Kidney (tissue), 22 donors: ENCODE measurements at places on chromosomes 1 and 21.

- no peak for DNase-seq
Observed at GRCh38 chr1:198749279-198749678, 110.4 kb downstream of the PTPRC start.

DNA sequence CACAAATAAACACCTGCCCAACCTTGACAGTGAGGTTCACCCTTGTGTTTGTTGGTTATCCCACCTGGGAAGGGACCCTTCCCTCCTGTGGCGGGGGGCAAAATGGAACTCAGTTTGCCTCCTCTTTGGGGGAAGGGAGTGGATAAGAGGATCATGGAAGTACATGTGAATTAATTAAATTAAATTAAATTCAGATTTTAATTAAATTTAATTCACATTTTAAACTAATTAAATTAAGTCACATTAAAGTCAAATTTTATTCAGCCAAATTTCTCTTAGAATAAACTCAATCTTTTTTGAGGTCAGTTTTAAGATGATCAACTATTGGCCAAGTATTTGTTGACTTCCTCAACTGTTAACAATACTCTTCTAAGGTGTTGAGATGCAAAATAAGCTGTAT is 252.4 kb upstream of the AJAP1 start:
- DNase-seq: no peak

DNA sequence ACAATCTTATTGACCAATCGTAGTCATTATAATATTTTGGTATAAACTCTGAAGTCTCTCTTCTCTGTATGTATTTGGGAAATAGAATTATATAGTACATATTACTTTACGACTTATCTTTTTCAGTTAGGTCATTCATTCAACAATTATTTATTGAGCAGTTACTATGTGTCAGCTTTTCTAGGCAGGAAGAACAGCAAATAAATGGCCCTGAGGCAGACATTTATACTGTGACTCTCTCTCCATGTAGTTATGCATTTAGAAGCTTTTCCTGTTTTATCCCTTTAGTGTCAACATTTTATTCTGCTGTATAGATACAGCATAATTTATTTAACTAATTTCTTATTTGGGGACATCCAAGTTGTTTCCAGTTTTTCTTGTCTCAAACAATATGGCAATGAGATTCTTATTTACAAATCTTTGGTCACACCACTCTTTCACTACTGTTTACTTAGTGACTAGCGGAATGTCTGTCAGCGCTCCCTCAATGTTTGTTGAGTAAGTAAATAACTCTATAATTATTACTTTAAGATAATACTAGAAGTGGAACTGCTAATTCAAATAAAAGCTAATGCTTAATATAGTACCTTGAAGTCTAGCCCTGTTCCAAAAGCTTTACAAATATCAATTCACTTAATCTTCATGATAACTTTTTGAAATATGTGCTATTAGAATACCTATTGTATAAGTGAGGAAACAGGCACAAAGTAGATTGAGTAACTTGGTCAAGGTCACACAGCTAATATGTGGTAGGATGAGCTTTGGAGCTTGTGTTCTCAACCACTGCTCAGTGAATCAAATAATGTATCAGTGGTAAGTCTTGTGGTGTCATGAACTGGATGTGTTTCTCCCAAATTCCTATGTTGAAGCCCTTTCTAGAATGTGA is 465.6 kb downstream of the SIPA1L2 start:
- DNase-seq: no peak

GRCh38 chr1:4045397-4046010 is 145.4 kb upstream of the C1orf174 start:
- no peak for DNase-seq

- peak; percentile 56 for DNase-seq
Observed at GRCh38 chr1:27007909-27008582, 4.6 kb downstream of the TENT5B start.

- no peak for DNase-seq
Observed at GRCh38 chr1:3381901-3382300, 72.6 kb upstream of the ARHGEF16 start.

DNA sequence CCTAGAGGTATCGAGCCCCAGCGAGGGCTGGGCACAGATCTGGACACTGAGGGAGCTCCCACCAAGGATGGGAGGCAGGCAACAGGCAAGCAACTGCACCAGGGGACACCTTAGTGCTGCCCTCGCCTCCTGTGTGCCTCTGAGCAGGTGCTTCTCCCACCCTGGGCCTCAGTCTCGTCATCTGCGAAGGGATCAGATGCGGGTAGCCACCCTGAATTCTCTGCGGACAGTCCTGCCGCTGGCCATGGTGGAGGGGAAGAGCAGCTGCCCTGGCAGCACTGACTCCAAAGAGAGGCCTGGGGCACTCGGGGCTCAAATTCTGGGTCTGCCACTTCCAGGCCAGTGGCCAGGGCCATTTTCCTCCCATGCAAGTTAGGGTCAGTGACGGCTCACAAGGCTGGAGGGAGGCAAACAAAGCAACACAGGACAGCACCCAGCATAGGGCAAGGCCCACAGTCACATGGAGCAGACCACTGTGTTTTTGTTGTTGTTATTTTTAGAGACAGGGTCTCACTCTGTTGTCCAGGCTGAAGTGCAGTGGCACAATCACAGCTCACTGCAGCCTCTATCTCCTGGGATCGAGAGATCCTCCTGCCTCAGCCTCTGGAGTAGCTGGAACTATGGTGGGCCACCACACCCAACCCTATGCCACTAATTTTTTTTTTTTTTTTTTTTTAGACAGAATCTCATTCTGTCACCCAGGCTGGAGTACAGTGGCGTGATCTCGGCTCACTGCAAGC is 7.1 kb upstream of the SDC3 start:
- DNase-seq: peak; percentile 22

- no peak for DNase-seq
Observed at GRCh38 chr1:82788660-82789059, 987.9 kb downstream of the ADGRL2 start.

GRCh38 chr1:21704145-21704544 is 35.0 kb upstream of the RAP1GAP start:
- no peak for DNase-seq

GRCh38 chr1:47418681-47419325 is 2.7 kb downstream of the FOXE3 start:
- DNase-seq: no peak

- DNase-seq: no peak
Observed at GRCh38 chr21:38455403-38455802, 42.9 kb downstream of the ERG start.

DNA sequence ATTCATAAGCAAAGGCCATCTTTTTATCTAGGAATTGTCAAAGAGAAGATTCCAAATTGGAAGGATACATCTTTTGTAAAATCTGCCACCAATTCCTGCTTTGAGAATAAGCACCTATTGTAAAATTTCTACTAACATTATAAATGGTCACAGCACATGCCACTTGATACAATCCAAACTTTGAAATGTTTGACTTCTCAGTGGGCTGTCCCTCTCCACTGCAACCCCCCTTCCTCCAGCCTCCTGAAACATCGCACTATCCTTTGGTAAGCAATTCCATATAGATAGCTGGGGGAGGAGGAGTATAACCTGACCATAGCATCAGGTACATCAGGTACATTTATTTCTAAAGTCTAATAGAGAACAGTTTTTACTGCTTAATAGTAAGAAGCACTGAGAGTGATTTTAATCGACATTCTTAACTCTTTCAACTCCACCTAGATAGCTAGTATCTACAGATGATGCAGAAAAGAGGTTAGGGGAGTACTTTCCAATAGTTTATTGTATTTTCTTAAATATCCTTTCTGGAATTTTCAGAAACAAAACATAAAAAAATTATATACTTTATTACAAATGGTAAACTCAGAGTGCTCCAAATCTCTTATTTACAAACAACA is 2.9 kb downstream of the JUN start:
- peak; percentile 63 for DNase-seq

DNA sequence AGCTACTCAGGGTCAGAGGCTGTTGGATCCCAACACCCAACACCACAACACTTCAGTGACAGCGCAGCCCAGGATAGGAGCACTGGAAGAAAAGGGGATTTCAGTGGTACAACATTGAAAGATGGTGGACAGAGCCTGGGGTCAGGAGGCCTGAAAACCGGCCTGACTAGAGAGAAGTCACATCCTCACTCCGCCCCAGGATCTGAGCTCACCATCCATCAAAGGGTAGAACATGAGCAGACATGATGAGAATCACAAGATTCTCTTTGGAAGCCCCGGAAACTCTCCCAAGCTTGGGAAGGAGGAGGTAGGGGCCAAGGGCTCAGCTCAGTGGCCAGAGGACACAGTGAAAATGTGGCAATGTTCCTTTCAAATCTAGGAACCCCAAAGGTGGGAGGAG is 271.3 kb downstream of the NPHP4 start:
- no peak for DNase-seq

GRCh38 chr1:195462646-195463045 is 1145.6 kb downstream of the KCNT2 start:
- no peak for DNase-seq

DNA sequence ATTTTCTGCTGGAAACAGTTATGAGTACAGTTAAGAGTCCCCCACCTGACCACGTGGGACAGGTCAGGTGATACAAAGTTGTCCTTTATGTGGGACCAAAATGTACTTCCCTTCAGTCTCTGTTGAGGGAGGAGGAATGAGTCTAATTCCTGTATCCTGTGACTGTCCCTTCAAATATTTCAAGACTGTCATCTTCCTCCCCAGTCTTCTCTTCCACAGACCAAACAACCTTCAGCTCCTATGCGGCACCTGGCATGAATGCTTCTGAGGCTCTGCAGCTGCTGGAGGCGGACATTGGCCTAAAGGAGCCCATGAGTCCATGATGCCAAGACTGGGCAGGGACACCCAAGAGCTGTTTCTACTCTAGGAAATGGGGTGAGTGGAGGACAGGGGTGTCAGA is 72.1 kb upstream of the SIM2 start:
- peak; percentile 7 for DNase-seq

DNA sequence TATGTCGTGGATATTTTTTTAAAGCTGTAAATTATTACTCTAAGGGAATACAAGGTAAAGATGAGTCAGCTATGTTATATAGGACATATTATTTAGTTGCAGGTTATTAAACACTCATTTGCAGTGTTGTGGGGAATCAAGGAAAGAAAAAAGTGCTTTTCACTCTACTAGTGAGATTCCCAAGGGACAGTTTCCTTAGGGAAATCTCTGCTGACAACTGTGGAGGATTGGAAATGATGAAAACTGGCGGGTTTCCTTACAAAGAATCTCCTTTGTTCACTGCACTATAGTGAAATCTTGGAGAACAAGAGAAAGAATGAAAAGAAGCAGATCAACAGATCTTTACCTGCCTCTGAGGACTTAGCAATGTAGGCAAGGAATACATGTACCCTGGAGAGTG is 24.5 kb upstream of the TRIM45 start:
- DNase-seq: no peak

- no peak for DNase-seq
Observed at GRCh38 chr1:115536279-115536816, 105.4 kb upstream of the VANGL1 start.

DNA sequence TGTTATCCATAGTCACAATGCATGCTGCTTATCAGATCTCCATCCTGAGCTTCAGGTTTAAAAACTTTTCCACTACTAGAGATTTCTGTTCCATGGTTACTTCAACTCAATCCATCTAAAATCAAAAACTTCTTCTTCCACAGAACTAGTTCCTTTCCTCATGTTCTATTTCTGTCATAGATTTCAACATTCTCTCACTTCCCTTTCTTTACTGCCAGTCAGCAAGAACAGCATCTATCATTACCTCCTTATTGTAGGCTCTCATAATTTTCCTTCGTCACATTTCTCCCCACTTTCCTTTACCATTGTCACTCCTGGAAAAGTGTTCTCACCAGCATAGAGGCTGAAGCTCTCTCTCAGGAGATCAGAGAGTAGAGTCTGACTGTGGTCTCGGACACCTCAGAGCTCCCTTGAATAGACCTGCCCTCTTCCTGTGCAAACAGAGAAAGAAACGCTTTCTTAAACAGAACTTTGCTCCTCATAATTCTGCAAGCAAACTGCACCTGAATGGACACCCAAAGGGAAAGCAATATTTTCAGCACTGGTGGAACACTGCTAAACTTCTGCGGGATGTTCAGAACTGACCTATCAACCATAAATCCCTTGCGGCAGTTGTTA is 48.7 kb upstream of the KIRREL1 start:
- DNase-seq: no peak

DNA sequence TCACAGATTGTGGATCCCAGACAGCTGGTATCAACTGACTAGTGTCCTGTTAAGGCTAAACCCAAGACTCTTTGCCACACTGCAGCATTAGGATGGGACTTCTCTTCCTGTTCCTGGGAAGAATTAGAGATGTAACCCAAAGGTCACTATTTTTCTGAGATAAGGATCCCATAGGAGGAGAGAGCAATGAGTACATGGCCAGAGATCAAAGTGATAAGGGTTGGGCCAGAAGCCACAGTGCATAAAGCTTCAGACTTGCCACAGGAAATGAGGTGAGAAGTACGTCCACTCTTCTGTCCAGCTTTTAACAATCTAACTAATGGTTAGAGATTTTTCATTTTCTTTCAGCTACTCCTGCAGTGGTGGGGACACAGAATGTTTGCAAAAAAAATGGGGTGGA is at the start of gene HSD3B1:
Gene HSD3B1 (plus strand): TSS at position 270 of the 400 bp plus-strand sequence. CDS start 267 bp downstream, outside the sequence.
- no peak for DNase-seq

- no peak for DNase-seq
Observed at GRCh38 chr21:17976691-17977090, 157.5 kb upstream of the C21orf91 start.

DNA sequence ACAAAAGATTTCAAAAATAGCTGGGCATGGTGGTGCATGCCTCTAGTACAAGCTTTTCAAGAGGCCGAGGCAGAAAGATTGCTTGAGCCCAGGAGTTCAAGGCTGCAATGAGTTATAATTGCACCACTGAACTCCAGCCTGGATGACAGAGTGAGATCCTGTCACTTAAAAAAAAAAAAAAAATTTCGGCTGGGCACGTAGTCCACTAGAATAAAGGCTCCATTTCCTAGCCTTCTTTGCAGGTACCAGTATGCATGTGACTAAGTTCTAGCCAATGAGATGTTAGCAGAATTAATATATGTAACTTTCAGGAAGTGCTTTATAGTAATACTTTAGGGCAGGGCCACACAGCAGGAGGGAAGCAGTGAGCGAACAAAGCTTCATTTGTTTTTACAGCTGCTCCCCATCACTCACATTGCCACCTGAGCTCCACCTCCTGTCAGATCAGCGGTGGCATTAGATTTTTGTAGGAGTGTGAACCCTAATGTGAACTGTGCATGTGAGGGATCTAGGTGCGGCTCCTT is 28.8 kb upstream of the SYDE2 start:
- no peak for DNase-seq

DNA sequence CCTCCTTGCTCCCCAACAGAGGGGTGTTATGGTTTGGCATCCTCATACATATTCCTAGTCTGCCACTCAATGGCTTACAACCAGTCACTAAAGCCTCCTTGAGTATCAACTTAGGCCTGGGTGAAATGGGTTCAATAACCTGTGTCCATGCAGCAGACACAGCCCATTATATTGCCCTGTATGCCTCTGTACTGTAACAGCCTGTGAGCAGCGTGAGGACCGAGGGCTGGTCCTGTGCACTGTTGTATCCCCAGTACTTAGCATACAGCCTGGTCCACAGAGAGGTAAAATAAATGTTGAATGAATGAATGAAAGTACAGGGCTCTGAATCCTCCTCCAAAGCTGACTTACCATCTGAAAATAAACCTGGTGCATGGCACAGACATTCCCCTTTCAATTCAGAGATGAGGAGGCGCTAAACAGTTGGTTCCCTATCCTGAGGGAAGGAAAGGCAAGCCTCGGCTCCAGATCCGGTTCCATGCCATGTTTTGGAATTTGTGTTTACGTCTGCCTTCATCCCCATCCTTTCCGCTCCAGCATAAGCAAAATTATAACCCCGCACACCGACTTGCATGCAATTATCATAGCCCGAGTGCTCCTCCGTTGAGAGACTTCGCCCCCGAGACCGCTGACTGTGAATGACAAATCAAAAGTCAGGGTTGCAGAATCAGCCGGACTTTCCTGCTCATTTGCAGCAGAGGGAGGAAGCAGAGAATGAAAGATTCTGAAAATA is 45.0 kb upstream of the DNAJC6 start:
- peak; percentile 50 for DNase-seq
